ENCODE measurements at places on chromosomes 5 and 9. TPM values are rescaled to one million over a fixed set of nuclear protein-coding genes. Genes with fewer than 3 reads are reported as not detected.

FOXI1 gene
- total RNA-seq: 0.44 TPM

SLC6A3 gene
- total RNA-seq: 0.05 TPM

SHROOM1 gene
- 13.5 TPM for total RNA-seq

LCNL1 gene
- total RNA-seq: 0.82 TPM

- no peak overlapping the region for H3K27ac ChIP-seq
- no peak for DNase-seq
- no peaks in the 10 kb centered on the region for H3K4me1 ChIP-seq
- no peaks in the 10 kb centered on the region for H3K36me3 ChIP-seq
- H3K4me3 ChIP-seq: no peak overlapping the region
- H3K27me3 ChIP-seq: no peaks in the 10 kb centered on the region
Measured at GRCh38 chr5:156883316-156883875, 33.3 kb downstream of the PPP1R2B start.

DNA sequence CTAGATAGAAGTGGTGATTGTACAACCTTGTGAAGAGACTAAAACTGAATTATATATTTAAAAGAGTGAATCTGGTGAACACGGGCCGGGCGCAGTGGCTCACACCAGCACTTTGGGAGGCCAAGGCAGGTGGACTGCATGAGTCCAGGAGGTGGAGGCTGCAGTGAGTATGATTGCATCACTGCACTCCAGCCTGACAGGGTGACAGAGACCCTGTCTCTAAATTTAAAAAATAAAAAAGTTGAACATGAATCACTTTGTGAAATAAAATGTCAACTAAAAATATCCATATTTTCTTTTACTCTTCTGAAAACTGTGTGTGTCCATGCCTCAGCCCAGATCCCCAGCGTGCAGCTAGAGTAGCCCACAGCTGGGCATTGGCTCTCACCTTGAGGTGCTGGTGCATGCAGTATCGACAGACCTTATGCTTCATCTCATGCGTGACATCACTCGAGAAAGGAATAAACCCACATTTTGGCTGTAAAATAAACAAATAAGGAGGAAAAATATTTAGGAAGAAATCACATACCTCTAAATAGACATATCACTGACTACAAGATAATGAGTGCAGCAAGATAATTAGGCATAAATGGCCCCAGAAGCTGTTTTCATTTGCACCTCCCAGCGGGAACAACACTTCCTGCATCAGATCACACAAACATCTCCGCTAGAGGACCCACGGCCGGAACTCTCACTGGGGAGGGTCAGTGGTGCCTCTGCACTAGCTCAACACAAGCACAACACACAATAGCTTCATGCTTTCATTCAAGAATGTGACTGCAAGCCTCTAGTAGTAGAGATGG is 22.1 kb downstream of the IPPK start:
- H3K27me3 ChIP-seq: no peaks in the 10 kb centered on the region
- no peak for DNase-seq
- H3K4me1 ChIP-seq: no peaks in the 10 kb centered on the region
- H3K4me3 ChIP-seq: no peak overlapping the region

GRCh38 chr9:21554813-21555212 is 72.7 kb upstream of the IFNE start:
- DNase-seq: no peak
- H3K36me3 ChIP-seq: peaks cover 10% of the 10 kb centered on the region
- H3K27ac ChIP-seq: peak overlapping the region; percentile 99
- H3K27me3 ChIP-seq: no peaks in the 10 kb centered on the region

DNA sequence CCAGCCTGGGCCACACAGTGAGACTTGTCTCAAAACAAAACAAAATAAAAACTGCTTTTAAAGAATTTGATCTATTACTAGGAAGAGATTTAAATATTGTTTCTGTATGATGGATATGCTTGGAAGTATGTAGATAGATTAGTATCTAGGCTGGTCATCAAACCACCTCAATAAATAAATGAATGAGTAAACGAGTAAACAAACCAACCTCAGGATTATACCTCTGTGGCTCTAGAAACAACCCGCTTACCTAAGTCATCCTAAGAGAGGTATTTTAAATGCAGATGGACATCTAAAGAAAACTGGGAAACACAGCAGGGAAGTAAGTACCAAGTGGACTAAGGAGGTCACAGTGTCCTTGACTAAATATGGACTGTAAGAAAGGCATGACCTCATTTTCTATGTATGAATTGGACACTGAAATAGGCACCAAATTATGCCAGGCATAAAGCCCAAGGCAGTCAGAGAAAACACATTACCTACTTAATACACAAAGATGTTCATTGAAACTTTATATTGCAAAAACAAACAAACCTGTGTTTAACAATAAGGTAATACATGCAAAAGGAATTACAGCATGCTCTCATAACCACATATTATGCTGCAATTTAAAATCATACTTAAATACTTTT is 7.3 kb downstream of the ANKH start:
- no peak overlapping the region for H3K4me3 ChIP-seq
- H3K4me1 ChIP-seq: no peaks in the 10 kb centered on the region
- DNase-seq: peak; percentile 8

DNA sequence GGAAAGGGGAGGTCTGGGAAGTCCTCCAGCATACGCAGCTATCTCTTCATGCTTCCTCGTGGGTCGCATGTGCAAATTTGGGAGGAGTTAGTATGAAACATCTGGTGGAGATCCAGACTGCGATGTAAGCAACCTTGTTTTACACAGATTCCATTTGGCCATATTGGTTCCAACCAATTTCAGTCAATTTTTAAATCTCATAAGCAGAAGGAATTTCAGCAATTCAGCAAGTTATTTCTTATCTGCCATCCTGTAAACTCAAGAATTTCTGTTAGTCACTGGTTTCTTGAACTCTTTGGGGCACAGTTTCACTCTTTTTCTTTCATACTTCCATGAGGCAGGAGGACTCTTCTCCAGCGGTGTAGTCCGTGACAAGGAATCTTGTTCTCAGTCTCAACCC is 130.4 kb upstream of the CLINT1 start:
- no peaks in the 10 kb centered on the region for H3K36me3 ChIP-seq
- DNase-seq: no peak
- H3K27me3 ChIP-seq: no peaks in the 10 kb centered on the region
- H3K4me3 ChIP-seq: no peak overlapping the region

DNA sequence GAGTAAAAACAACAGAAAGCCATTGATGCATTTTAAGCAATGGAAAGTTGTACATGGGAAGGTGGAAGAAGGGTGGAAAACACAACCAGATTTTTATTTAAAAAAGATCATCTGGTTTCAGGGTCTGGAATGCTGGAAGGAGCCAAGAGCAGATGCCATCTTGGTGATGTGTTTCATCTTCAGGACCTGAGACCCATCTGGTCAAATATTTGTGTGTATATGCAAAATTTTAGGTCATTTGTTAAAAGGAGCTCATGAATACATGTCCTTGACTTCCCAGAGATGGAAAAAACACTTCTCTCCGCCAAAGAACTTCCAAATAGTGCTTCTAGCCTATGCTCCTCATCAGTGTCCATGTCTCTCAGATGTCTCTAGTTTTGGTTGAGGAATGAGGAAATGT is 110.6 kb upstream of the GDNF start:
- no peak for DNase-seq
- peaks cover 6% of the 10 kb centered on the region for H3K27me3 ChIP-seq
- no peak overlapping the region for H3K4me3 ChIP-seq
- no peaks in the 10 kb centered on the region for H3K36me3 ChIP-seq
- no peaks in the 10 kb centered on the region for H3K4me1 ChIP-seq

- H3K4me1 ChIP-seq: no peaks in the 10 kb centered on the region
- peaks cover 4% of the 10 kb centered on the region for H3K27me3 ChIP-seq
- no peak overlapping the region for H3K4me3 ChIP-seq
- no peak for DNase-seq
Measured at GRCh38 chr5:151551985-151552384, 39.1 kb downstream of the FAT2 start.

DNA sequence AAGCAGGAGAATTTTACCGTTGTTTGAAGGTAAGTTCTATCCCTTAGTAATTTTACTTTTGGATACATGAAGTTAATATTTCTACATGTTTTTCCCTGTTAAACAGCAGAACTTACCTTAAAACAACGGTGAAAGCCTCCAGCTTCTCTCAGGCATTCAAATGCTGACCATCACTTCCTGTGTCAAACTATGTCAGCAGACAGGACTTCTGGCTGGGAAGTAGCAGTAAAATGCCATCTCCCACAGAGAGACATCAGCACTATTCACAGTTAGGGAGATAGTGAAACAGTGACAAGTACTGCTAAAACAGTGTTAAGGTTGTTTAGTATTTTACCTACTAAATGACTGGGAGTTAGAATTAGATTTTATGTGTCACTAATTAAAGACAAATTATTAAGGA is 34.2 kb upstream of the GOLGA1 start:
- no peak overlapping the region for H3K4me3 ChIP-seq
- no peaks in the 10 kb centered on the region for H3K27me3 ChIP-seq
- DNase-seq: no peak
- no peak overlapping the region for H3K27ac ChIP-seq
- no peaks in the 10 kb centered on the region for H3K36me3 ChIP-seq

- H3K27me3 ChIP-seq: no peaks in the 10 kb centered on the region
- DNase-seq: no peak
- peak overlapping the region; percentile 84 for H3K4me3 ChIP-seq
- no peaks in the 10 kb centered on the region for H3K36me3 ChIP-seq
- peaks cover 36% of the 10 kb centered on the region for H3K4me1 ChIP-seq
Measured at GRCh38 chr5:150303070-150303615, 438 bp upstream of the ARSI start.

DNA sequence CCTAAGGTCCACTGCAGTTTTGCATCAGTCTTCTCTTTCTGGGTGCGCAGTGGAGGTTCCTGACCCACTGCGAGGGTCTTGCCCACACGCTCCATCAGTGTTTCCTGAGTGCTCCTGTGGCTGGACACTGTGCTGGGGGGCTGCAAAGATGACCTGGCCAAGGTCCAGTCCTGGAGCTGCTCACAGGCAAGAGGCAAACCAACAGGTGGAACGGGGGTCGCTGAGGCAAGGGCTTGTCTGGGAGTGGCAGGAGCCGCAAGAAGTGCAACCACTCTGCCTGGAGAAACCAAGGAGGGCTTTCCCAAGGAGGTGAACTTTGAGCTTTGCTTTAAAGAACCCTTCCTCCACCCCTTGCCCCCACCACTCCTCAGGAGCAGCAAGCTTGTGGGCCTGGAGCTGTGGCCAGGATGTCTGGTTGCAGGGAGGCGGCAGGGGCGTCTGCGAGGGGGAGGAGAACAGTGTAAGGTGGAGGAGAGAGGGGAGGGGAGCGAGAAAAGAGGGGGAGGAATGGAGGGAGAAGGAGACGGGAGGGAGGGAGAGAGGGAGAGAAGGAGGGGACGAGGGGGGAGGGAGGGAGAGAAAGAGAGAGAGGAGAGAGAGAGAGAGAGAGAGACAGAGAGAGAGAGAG is 444 bp upstream of the CPLX2 start:
- no peaks in the 10 kb centered on the region for H3K4me1 ChIP-seq
- no peak overlapping the region for H3K27ac ChIP-seq
- H3K27me3 ChIP-seq: peaks cover 15% of the 10 kb centered on the region
- no peak for DNase-seq
- H3K4me3 ChIP-seq: no peak overlapping the region

DNA sequence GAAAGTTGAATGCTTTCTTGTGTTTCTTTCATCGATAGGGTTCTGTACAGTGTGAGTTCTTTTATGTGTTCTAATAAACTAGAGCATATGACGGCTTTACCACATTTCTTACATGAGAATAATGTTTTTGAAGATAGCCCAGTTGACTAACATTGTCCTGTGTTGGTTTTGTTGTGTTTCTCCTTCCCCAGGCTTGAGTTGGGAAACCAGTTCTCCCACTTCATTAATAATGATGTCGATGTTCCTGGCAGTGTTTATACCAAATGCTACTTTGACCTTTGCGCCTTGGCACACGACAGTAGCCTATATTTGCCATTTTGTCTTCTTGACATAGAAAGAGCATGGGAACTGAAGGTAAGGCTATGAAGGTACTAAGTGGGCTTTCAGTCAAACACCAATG is 14.4 kb upstream of the ZNF782 start:
- no peaks in the 10 kb centered on the region for H3K36me3 ChIP-seq
- H3K4me1 ChIP-seq: no peaks in the 10 kb centered on the region
- no peak overlapping the region for H3K4me3 ChIP-seq

GRCh38 chr5:97243353-97243752 is 60.3 kb upstream of the RIOK2 start:
- no peak overlapping the region for H3K27ac ChIP-seq
- H3K27me3 ChIP-seq: no peaks in the 10 kb centered on the region
- no peak overlapping the region for H3K4me3 ChIP-seq

- H3K36me3 ChIP-seq: no peaks in the 10 kb centered on the region
- no peaks in the 10 kb centered on the region for H3K27me3 ChIP-seq
- H3K4me1 ChIP-seq: peaks cover 9% of the 10 kb centered on the region
- H3K27ac ChIP-seq: no peak overlapping the region
Measured at GRCh38 chr9:14281876-14282275, 32.1 kb downstream of the NFIB start.

GRCh38 chr9:92295240-92295790 is 1.8 kb upstream of the IARS1 start:
- H3K4me1 ChIP-seq: peaks cover 12% of the 10 kb centered on the region
- H3K36me3 ChIP-seq: peaks cover 25% of the 10 kb centered on the region
- no peaks in the 10 kb centered on the region for H3K27me3 ChIP-seq
- no peak overlapping the region for H3K27ac ChIP-seq
- no peak for DNase-seq

DNA sequence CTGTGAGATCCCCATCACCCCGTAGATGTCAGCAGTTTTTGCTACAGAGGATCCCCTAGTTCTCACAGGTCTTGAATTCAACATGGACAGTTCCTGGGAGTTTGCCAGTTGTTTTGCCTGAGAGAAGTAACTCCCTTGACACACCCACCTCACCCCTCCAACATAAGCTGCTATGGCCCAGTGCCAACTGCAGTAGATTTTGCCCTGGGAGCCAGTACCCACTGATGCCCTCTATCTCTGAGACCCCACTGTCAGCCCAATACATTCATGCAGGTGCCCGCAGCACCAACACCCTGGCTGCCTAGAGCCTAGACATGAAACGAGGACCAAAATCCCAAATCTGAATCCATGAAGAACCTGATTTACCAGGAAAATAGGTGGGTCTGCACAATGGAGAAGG is 583.9 kb upstream of the CTNND2 start:
- no peak overlapping the region for H3K27ac ChIP-seq
- no peaks in the 10 kb centered on the region for H3K27me3 ChIP-seq
- DNase-seq: no peak
- no peak overlapping the region for H3K4me3 ChIP-seq

- no peaks in the 10 kb centered on the region for H3K27me3 ChIP-seq
- no peak for DNase-seq
- no peaks in the 10 kb centered on the region for H3K36me3 ChIP-seq
- H3K27ac ChIP-seq: no peak overlapping the region
Measured at GRCh38 chr5:103587185-103587748, 24.7 kb upstream of the NUDT12 start.

Data from Panc1 (cell line).